ENCODE measurements at places on chromosomes 5 and 9. TPM values are rescaled to one million over a fixed set of nuclear protein-coding genes. Genes with fewer than 3 reads are reported as not detected.

LCN6 gene
- not detected for total RNA-seq

SLC6A3 gene
- total RNA-seq: 0.27 TPM

IRX2 gene
- total RNA-seq: not detected

CEP120 gene
- 70.6 TPM for total RNA-seq

BBLN gene
- 48.2 TPM for total RNA-seq

MAMDC2 gene
- not detected for total RNA-seq

WNT8A gene
- total RNA-seq: not detected

CKMT2 gene
- 0.78 TPM for total RNA-seq

RARS1 gene
- 102 TPM for total RNA-seq

SPTAN1 gene
- total RNA-seq: 395 TPM

TRAF1 gene
- 126 TPM for total RNA-seq

NR5A1 gene
- total RNA-seq: not detected

FAM151B gene
- total RNA-seq: 0.82 TPM

CACNA1B gene
- not detected for total RNA-seq

NLN gene
- total RNA-seq: 7.2 TPM

OCLN gene
- total RNA-seq: 4.7 TPM

ARL14EPL gene
- not detected for total RNA-seq

PCDHA11 gene
- not detected for total RNA-seq

SNX18 gene
- 33.9 TPM for total RNA-seq

RANBP17 gene
- 0.83 TPM for total RNA-seq

HAND1 gene
- not detected for total RNA-seq

SUSD3 gene
- 62.1 TPM for total RNA-seq

UBE2D2 gene
- 223 TPM for total RNA-seq

PLAA gene
- total RNA-seq: 29.8 TPM

CD180 gene
- total RNA-seq: 2.1 TPM

RNF183 gene
- total RNA-seq: 0.23 TPM

DNM1 gene
- total RNA-seq: 1.1 TPM

PKD2L2 gene
- not detected for total RNA-seq

SHLD3 gene
- 7.8 TPM for total RNA-seq

GALNT12 gene
- 8.7 TPM for total RNA-seq

TNC gene
- total RNA-seq: not detected
